ENCODE measurements at places on chromosomes 1 and 21.

- H3K27ac ChIP-seq, result no peak overlapping the region
- H3K4me1 ChIP-seq, result no peaks in the 10 kb centered on the region
- H3K36me3 ChIP-seq, result no peaks in the 10 kb centered on the region
These were observed 9.8 kb upstream of the KDM4A start for GRCh38 chr1:43639976-43640794.

DNA sequence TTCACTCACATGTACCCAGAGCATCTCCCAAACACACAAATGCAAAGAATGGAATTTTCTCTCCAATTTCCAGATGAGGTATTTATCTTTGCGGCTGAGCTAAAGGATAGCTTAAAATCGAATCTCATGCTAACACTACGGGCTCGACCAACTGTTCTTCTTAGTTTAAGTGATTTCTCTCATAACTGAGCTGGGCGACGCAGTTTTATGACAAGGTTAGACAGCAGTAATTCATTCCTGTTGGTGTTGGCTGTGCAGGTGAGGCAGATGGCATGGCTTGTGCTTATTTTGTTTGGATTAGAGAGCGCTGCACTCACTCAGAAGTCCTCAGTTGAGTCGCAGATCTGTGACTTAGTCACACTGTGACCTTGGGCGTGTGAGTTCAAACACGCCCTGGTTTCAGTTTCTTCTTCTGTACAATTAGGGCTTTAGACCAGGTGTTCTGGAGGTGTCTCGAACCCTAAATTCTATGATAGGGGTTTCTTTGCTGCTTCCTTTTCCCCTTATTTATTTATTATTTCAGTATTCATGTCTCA lies 41.5 kb upstream of the MRPS6 start:
- DNase-seq, result no peak
- no peaks in the 10 kb centered on the region for H3K36me3 ChIP-seq
- no peak overlapping the region for H3K4me3 ChIP-seq
- H3K4me1 ChIP-seq, result no peaks in the 10 kb centered on the region
- no peak overlapping the region for H3K27ac ChIP-seq

- H3K4me3 ChIP-seq, result peak overlapping the region; percentile 93
- DNase-seq, result no peak
- no peaks in the 10 kb centered on the region for H3K36me3 ChIP-seq
- H3K27ac ChIP-seq, result peak overlapping the region; percentile 59
- H3K27me3 ChIP-seq, result no peaks in the 10 kb centered on the region
- H3K4me1 ChIP-seq, result peaks cover 16% of the 10 kb centered on the region
These were observed 657 bp upstream of the LIN9 start for GRCh38 chr1:226309398-226310244.

GRCh38 chr1:18161690-18162089 lies 54.1 kb downstream of the IGSF21 start:
- H3K27ac ChIP-seq, result no peak overlapping the region
- DNase-seq, result no peak
- no peaks in the 10 kb centered on the region for H3K4me1 ChIP-seq
- H3K36me3 ChIP-seq, result no peaks in the 10 kb centered on the region
- H3K27me3 ChIP-seq, result no peaks in the 10 kb centered on the region

DNA sequence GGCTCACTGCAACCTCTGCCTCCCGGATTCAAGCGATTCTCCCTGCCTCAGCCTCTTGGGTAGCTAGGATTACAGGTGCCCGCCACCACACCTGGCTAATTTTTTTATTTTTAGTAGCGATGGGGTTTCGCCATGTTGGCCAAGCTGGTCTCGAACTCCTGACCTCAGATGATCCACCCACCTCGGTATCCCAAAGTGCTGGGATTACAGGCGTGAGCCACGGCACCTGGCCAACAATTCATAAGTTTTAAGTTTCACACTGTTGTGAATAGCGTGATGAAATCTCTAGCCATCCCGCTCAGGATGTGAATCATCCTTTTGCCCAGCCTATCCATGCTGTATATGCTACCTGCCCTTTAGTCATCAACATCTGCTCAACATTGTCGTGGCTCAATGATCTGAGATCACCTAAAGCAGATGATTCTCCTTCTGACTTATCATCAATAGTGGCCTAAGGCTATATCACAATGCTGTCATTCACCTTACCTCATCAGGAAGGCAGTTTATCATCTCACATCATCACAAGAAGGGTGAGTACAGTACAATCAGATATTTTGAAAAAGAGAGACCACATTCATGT lies 2.6 kb downstream of the PFDN2 start:
- no peak overlapping the region for H3K27ac ChIP-seq
- H3K27me3 ChIP-seq, result no peaks in the 10 kb centered on the region
- no peak overlapping the region for H3K4me3 ChIP-seq
- no peak for DNase-seq
- peaks cover 45% of the 10 kb centered on the region for H3K4me1 ChIP-seq

DNA sequence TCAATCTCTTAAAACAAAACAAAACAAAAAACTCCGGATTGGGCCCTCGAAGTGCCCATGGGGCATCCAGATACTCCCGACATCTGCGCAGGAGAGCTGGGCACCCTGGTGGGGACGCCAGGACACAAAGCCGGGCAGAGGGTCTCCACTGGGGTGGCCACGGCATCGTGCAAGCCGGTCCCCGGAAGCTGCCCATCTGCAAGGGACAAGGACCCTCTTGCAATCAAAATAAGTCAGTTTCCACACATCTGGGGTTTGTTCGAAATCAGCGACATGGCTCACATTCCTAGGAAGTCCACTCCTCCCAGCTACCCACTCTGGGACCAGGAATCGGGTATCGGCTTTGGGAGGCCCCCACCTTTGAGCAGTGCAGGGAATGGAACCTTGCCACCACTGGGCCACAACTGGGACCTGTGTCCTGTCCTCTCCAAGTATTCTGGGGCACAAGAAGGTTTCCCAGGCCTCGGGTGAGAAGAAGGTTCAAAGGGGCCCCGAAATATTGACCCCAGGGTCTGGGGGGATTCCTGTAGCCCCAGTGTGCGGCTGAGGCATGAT lies 4.6 kb upstream of the PRDM16 start:
- H3K4me1 ChIP-seq, result peaks cover 24% of the 10 kb centered on the region
- no peak overlapping the region for H3K27ac ChIP-seq
- H3K4me3 ChIP-seq, result no peak overlapping the region
- no peaks in the 10 kb centered on the region for H3K36me3 ChIP-seq
- H3K27me3 ChIP-seq, result no peaks in the 10 kb centered on the region

GRCh38 chr1:91792489-91793071 lies 93.4 kb downstream of the TGFBR3 start:
- no peaks in the 10 kb centered on the region for H3K27me3 ChIP-seq
- no peak for DNase-seq
- H3K27ac ChIP-seq, result no peak overlapping the region
- H3K4me3 ChIP-seq, result no peak overlapping the region
- H3K36me3 ChIP-seq, result no peaks in the 10 kb centered on the region

DNA sequence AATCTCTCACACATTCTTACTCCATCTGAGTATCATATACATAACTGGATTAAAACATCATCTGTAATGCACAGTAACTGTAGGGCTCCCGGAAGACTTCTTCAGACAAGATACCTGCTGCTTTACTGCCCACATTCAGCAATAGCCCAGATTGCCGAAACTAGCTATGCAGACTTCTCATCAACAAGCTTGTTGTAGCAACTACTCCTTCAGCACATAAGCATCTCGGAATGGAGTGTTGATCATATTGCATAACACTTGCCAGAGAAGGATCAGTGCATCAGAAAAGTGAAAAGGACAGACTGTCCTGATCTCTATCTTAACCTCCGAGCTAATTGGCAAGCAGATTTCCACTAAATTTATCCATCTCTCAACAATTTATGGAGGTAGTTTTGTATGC lies 354.6 kb upstream of the C1orf87 start:
- H3K4me1 ChIP-seq, result no peaks in the 10 kb centered on the region
- H3K27me3 ChIP-seq, result no peaks in the 10 kb centered on the region
- no peak for DNase-seq
- no peak overlapping the region for H3K27ac ChIP-seq

DNA sequence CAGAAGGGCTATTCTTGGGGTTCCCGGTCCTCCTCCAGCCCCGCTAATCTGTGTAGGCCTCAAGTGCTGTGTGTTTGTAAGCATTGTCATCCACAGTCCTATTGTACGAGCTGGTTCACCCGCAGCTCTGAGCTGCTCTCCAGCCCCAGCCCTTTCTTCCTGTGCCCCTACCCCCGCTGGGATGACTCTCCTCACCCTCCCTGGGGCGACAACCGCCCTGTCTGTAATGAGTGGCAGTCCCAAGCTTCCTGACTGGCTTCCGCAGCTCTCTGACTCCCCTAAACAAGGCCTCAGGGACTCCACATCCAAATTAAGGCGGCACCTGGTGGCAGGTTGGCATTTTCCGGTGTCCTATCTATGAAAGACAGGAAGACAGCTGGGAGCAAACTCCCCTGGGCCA lies 45.8 kb downstream of the TFF3 start:
- H3K36me3 ChIP-seq, result no peaks in the 10 kb centered on the region
- H3K27ac ChIP-seq, result peak overlapping the region; percentile 66
- no peaks in the 10 kb centered on the region for H3K27me3 ChIP-seq
- peaks cover 24% of the 10 kb centered on the region for H3K4me1 ChIP-seq

GRCh38 chr1:116494353-116494692 lies 76.5 kb downstream of the CD58 start:
- peaks cover 46% of the 10 kb centered on the region for H3K4me1 ChIP-seq
- H3K27me3 ChIP-seq, result no peaks in the 10 kb centered on the region
- H3K27ac ChIP-seq, result no peak overlapping the region
- no peaks in the 10 kb centered on the region for H3K36me3 ChIP-seq
- no peak for DNase-seq

DNA sequence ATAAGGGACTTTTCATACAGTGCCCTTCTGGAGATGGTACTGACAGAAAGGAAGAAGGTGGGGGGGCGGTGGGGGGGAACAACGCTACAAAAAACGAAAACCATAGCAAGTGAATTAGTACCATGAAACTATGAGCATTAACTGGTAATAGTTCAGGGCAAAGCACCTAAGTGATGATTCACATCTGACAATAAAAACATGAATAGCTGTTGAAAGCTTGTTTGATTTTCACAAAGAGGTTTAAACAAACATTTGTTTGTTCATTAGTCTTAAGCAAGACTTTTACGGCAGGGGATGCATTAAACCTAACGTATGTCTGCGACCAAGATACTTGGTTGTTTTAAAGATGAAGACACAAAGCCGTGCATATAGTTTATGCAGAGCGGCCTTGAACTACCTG lies 177.5 kb downstream of the LMO4 start:
- H3K27ac ChIP-seq, result no peak overlapping the region
- no peak overlapping the region for H3K4me3 ChIP-seq
- no peaks in the 10 kb centered on the region for H3K27me3 ChIP-seq
- H3K4me1 ChIP-seq, result no peaks in the 10 kb centered on the region
- DNase-seq, result no peak

DNA sequence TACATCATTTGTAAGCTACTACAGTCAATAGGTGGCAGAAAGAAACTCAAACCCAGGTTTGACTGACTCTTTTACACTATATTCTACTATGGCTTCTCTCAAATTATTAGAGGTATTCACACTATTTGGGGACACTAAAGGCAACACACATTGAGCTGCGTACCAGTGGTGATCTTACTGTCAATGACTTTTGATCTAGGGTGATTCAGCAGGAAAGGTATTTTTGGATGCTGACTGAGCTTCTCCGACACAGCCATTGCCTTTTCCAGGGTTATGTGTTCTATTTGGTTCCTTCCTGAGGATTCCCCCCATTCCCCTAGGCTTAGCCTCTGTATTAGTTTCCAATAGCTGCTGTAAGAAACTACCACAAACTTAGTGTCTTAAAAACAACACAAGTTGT lies 73.2 kb upstream of the JAK1 start:
- no peak overlapping the region for H3K4me3 ChIP-seq
- no peak for DNase-seq
- H3K36me3 ChIP-seq, result no peaks in the 10 kb centered on the region

- no peaks in the 10 kb centered on the region for H3K4me1 ChIP-seq
- no peaks in the 10 kb centered on the region for H3K36me3 ChIP-seq
- DNase-seq, result no peak
These were observed 569 bp downstream of the RCAN3 start for GRCh38 chr1:24503059-24503751.

DNA sequence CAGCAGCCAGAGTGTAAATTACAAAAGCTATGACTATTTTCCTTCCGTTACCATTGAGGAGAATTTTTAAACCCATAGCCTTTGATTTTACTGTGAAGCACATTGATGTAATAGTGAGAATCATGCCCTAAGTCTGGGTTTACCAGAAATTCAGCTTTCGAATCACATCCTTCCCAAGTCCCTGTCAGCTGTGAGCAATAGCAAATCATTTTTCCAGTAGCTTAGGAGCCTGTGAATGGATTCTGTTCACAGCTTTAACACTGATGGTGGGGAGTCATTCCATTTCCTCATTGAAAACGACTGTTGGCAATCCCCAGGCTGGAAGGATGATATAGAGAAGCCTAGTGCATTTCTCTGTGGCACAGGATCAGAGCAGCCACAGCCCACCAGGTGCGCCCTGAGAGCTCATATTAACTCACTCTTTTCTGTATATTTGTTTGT lies 82.2 kb upstream of the C1orf105 start:
- no peak overlapping the region for H3K4me3 ChIP-seq
- H3K36me3 ChIP-seq, result no peaks in the 10 kb centered on the region
- no peak for DNase-seq

- DNase-seq, result no peak
- H3K4me3 ChIP-seq, result no peak overlapping the region
- no peaks in the 10 kb centered on the region for H3K27me3 ChIP-seq
- H3K36me3 ChIP-seq, result peaks cover 49% of the 10 kb centered on the region
- H3K4me1 ChIP-seq, result peaks cover 22% of the 10 kb centered on the region
These were observed 9.3 kb downstream of the PMF1 start for GRCh38 chr1:156221986-156222692.

DNA sequence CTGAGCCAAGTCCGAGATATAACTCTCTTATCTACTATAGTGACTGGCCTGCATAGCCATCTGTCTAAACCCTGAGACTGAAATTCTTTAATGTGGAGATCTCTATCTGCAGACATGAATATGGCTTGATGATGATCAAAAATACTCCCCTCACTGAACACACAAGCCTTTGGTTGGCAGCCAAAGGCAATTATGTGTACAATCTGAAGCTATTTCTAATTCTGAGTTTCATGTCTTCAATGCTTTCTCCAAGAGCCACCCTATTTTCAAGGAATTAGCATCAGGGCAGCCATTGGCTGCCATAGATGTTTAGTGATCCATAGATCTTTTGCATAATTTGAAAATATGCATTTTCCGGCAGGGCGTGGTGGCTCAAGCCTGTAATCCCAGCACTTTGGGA lies 168.2 kb downstream of the TGFB2 start:
- H3K36me3 ChIP-seq, result no peaks in the 10 kb centered on the region
- H3K4me1 ChIP-seq, result no peaks in the 10 kb centered on the region
- no peak for DNase-seq
- no peak overlapping the region for H3K27ac ChIP-seq

GRCh38 chr1:203547771-203548421 lies 53.9 kb downstream of the OPTC start:
- no peaks in the 10 kb centered on the region for H3K36me3 ChIP-seq
- H3K27ac ChIP-seq, result no peak overlapping the region
- DNase-seq, result no peak
- H3K4me1 ChIP-seq, result no peaks in the 10 kb centered on the region

- H3K4me1 ChIP-seq, result no peaks in the 10 kb centered on the region
- H3K27ac ChIP-seq, result no peak overlapping the region
- no peak for DNase-seq
- H3K36me3 ChIP-seq, result no peaks in the 10 kb centered on the region
- H3K27me3 ChIP-seq, result no peaks in the 10 kb centered on the region
These were observed 543.5 kb downstream of the LMO4 start for GRCh38 chr1:87872189-87872588.

Data from upper lobe of left lung (tissue), 6 donors.